A549 treated with Mapracorat at 1 μM for 4 hours (cell line): ENCODE measurements at places on chromosomes 5 and 9. TPM values are rescaled to one million over a fixed set of nuclear protein-coding genes. Genes with fewer than 3 reads are reported as not detected.

Gene LCP2
- not detected in 5 replicates for total RNA-seq

Gene IFT74
- total RNA-seq = 12.6 to 14.4 TPM (median 13.6 TPM) in 5 replicates

Gene CENPK
- total RNA-seq = 28.5 to 35.4 TPM (median 30.9 TPM) in 5 replicates

Gene NUTM2G
- not detected in 5 replicates for total RNA-seq

Gene SLC34A3
- 0.08 to 0.28 TPM (median 0.09 TPM) in 3 of 5 replicates, not detected in the others for total RNA-seq

Gene OSMR
- 50.3 to 72.5 TPM (median 65.5 TPM) in 5 replicates for total RNA-seq

Gene TMEM215
- total RNA-seq = 0.04 TPM in 1 of 5 replicates, not detected in the others

Gene ADAMTS6
- total RNA-seq = 0.01 to 0.10 TPM (median 0.06 TPM) in 4 of 5 replicates, not detected in the other

Gene SMIM33
- total RNA-seq = not detected in 5 replicates

Gene ASPN
- total RNA-seq = not detected in 5 replicates

Gene SV2C
- total RNA-seq = 0.04 TPM in 1 of 5 replicates, not detected in the others

Gene CCL28
- 0.04 to 0.17 TPM (median 0.11 TPM) in 4 of 5 replicates, not detected in the other for total RNA-seq

Gene CACFD1
- total RNA-seq = 3.4 to 4.9 TPM (median 4.8 TPM) in 5 replicates

Gene IFNA21
- not detected in 5 replicates for total RNA-seq

Gene GRM6
- total RNA-seq = not detected in 5 replicates
